ENCODE measurements at places on chromosomes 7 and 10. TPM values are rescaled to one million over a fixed set of nuclear protein-coding genes. Genes with fewer than 3 reads are reported as not detected.

Gene GIMAP8
- total RNA-seq = not detected

Gene SLC16A12
- 0.03 TPM for total RNA-seq

- peak; percentile 65 for DNase-seq
Observed at GRCh38 chr7:44639671-44640321, 33.4 kb downstream of the OGDH start.

DNA sequence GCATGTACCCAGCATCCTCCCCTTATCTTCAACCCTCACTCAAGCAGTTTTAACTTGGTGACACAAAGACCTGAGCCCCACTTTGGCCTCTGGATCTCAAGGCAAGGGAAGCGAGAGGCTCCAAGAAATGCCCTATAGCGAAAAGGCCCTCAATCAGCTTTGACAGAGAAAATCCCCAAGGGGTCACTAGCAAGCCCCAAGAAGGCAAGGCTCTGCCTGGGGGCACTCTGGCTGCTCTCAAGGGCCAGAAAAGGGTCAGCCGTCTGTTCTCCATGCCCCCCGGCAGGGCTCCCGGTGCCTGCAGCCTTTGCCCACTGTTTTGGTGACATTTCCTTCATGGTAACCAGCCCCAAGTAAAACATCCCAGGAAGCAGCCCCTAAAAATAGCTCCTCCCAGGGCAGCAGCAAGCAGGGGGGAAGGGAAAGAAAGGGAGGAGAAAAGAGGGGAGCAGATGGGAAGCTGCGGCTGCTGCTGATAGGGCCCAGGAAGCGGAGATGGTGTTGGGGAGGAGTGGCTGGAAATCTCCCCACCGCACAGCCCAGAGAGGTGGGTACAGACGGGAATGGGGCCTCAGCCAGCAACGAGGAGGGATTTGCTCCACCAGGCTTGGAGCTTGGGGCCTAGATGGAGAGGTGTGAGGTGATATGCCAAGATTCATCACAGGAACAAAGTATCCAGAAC lies 7.1 kb downstream of the CAMK2G start:
- DNase-seq = no peak

DNA sequence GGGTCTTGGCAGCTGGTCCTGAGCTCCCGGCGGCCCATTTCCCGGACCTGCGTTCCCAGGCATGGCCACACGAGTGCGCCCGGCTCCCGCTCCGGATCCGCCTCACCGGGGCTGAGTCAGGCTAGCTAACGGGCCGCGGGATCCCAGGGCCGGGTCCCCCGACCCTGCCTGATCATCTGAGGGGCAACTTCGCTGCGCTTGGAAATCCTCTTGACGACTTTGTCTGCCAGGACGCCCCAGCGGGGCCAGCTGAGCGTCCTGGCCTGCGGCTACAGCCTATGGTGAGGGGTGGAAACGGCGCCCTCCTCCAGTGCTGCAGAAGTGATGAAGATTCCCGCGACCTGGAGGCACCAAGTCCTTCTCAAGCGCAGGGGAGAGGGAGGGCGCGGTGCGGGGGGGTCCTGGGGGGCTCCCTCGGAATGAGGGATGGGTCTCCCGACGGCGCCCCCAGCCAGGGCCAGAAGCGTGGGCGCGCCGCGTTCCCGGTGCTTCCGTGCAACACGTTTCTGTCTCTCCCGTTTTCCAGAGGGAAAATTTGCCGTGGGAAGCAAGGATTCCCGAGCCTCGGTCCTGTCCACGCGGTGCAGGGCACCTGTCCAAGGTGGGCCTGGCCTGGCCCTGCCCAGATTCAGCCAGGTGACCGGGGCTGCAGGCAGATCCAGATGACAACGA lies 212.4 kb downstream of the CCSER2 start:
- peak; percentile 51 for DNase-seq

Measured in HT-29 (cell line).